NCI-H1694 (cell line): ENCODE measurements at places on chromosomes 12 and 14.

- no peak for DNase-seq
These were observed 75.1 kb downstream of the NRXN3 start for GRCh38 chr14:78245238-78245637.

- no peak for DNase-seq
These were observed 112.4 kb downstream of the APAF1 start for GRCh38 chr12:98757455-98757854.

DNA sequence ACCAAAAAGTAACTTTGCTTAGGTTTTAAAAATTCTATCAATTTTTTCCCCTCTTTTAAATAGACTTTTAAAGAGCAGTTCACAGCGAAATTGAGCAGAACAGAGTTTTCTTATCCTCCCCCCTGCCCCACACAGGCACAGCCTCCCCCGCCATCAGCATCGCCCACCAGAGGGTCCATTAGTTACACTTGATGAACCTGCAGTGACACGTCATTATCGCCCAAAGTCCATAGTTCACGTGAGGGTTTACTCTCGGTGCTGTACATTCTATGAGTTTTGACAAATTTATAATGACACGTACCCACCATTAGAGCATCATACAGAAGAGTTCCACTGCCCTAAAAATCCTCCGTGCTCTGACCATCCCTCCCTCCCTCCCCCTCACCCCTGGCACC is 58.4 kb downstream of the FZD10 start:
- DNase-seq = no peak

GRCh38 chr12:112304436-112304835 is 77.8 kb downstream of the HECTD4 start:
- DNase-seq = no peak

DNA sequence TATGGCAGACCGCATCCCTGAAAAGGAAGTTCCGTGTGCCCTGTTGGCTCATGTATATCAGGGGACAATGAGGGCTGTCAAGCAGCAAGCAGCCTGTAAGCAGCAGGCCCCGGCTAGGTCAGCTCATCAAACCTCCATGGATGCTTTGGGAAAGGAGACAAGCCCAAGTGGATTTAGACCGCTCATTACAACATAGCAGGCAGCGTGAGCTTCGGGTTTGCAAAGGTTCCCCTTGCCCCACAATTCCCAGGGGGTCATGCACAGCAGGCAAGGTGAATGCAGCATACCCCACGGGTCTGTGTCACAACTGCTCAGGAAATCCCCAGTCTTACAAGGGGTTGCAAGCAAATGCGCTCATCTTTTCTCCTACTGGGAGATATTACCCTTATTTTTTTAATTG is 54.6 kb downstream of the KCNK13 start:
- no peak for DNase-seq
